ENCODE measurements at places on chromosomes 1 and 21.

DNA sequence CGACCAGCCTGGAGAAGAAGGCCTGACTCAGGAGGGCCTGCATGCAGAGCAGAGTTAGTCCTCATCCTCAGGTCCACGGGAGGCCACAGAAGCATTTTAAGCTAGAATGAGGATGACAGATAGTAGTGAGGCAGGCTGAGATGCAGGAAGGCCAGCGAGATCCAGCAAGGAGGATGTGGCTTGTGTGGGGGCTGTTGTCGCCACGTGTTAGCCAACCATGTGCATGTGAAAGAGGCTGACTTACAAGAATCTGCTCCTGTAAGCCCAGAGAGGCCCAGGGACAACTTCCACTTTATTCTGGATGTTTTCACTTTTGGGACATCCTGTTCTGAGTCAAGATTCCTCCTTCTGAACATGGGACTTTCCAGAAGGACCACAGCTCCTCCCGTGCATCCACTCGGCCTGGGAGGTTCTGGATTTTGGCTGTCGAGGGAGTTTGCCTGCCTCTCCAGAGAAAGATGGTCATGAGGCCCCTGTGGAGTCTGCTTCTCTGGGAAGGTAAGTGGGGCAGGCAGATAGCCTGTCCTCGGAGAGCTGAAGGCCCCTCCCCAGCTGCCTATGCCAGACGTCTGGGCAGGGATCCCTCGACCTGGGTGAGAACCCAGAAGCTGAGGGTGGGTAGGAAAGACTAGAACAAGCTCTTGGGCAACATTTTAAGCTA lies at the start of gene SLAMF8:
SLAMF8 (plus strand) TSS at position 433 of the 661 bp plus-strand sequence; CDS start at position 459, 26 bp downstream.
- no peak for DNase-seq

- DNase-seq: peak; percentile 92
These were observed 12.1 kb downstream of the IL24 start for GRCh38 chr1:206909161-206909882.

GRCh38 chr1:27562534-27563340 lies 41.2 kb downstream of the AHDC1 start:
- no peak for DNase-seq

GRCh38 chr21:36981049-36981391 lies 14.6 kb upstream of the HLCS start:
- DNase-seq: no peak

GRCh38 chr1:60936591-60937342 lies 145.6 kb upstream of the NFIA start:
- no peak for DNase-seq

GRCh38 chr1:101122452-101123166 lies 97.0 kb upstream of the DPH5 start:
- no peak for DNase-seq

GRCh38 chr1:74641161-74641560 lies 32.4 kb downstream of the ERICH3 start:
- DNase-seq: no peak

GRCh38 chr1:180131510-180131909 lies 23.2 kb upstream of the QSOX1 start:
- no peak for DNase-seq

Measured in LNCaP clone FGC (cell line).